Stomach (tissue), 19 donors: ENCODE measurements at places on chromosomes 2 and 18. TPM values are rescaled to one million over a fixed set of nuclear protein-coding genes. Genes with fewer than 3 reads are reported as not detected.

- H3K27me3 ChIP-seq = no peaks in the 10 kb centered on the region
- no peak overlapping the region for H3K27ac ChIP-seq
- DNase-seq = no peak
- no peak overlapping the region for H3K4me3 ChIP-seq
- no peaks in the 10 kb centered on the region for H3K36me3 ChIP-seq
These were observed 107.9 kb downstream of the ALPK2 start for GRCh38 chr18:58520969-58521368.

GPR75 gene
- total RNA-seq = 9.4 TPM

RGPD3 gene
- 0.55 TPM for total RNA-seq

DNA sequence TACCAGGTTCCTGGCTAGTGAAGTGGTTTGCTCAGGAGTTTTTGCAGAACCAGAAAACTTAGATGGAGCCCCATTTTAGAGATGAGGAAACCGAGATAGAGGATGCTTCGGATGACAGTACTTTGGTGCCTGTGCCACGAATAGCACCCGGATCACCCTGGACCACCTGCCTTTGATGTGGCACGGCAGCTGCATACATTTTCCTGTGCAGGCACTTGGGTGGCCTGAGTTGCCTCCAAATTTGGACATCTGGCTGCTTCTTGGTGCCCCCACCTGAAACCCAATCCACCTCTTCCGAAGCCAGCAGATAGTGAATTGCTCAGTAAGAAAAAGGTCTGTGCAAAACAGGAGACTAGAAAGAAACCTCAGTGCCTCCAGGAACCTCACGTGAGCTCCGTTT, 140.6 kb upstream of the ID2 start:
- peaks cover 27% of the 10 kb centered on the region for H3K4me1 ChIP-seq
- no peak for DNase-seq
- no peaks in the 10 kb centered on the region for H3K27me3 ChIP-seq
- H3K27ac ChIP-seq = no peak overlapping the region
- no peaks in the 10 kb centered on the region for H3K36me3 ChIP-seq
- H3K4me3 ChIP-seq = no peak overlapping the region

GRCh38 chr18:35508030-35508429, 10.3 kb upstream of the INO80C start:
- H3K27ac ChIP-seq = no peak overlapping the region
- no peak overlapping the region for H3K4me3 ChIP-seq
- H3K27me3 ChIP-seq = no peaks in the 10 kb centered on the region
- H3K36me3 ChIP-seq = no peaks in the 10 kb centered on the region
- H3K4me1 ChIP-seq = no peaks in the 10 kb centered on the region

DNA sequence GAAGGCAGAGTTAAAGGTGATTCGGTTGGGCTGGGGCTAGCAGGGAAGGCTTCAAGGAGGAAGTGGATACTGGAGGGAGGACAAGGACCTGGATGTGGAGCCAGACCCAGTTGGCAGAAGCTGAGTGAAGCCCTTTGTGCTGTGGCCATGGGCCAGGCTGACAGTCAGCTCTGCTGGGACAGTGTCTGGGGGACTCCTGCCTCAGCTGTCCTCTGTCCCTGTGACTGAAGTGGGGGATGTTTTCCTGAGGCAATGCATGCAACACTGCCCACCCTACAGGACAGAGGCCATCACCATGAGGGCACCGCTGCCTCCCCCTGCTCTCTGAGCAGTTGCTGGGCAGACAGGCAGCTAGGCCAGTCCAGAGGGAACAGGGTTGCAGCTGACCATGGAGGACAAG, 40.0 kb downstream of the ST8SIA5 start:
- H3K27ac ChIP-seq = no peak overlapping the region
- no peak for DNase-seq
- no peaks in the 10 kb centered on the region for H3K27me3 ChIP-seq
- no peaks in the 10 kb centered on the region for H3K4me1 ChIP-seq
- H3K36me3 ChIP-seq = no peaks in the 10 kb centered on the region

TRIM43 gene
- total RNA-seq = not detected

TMEM169 gene
- total RNA-seq = not detected

DNA sequence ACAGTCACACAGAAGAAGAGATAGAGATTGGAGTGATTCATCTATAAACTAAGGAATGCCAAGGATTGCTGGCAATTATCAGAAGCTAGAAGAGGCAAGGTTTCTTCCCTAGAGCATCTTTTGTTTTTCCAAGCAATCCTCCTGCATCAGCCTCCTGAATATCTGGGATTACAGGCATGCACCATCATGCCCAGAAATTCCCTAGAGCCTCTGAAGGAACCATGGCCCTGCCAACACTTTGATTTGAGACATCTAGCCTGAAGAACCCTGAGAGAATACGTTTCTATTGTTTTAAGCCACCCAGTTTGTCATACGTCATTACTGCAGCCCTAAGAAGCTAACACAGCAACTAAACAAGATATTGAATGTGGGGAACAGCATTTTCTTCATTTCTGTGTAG, 525.0 kb downstream of the ERBB4 start:
- H3K27ac ChIP-seq = no peak overlapping the region
- no peak overlapping the region for H3K4me3 ChIP-seq
- no peak for DNase-seq
- no peaks in the 10 kb centered on the region for H3K4me1 ChIP-seq
- H3K27me3 ChIP-seq = no peaks in the 10 kb centered on the region
- H3K36me3 ChIP-seq = no peaks in the 10 kb centered on the region

- no peak overlapping the region for H3K27ac ChIP-seq
- H3K4me1 ChIP-seq = no peaks in the 10 kb centered on the region
- DNase-seq = no peak
- H3K27me3 ChIP-seq = no peaks in the 10 kb centered on the region
These were observed 43.6 kb downstream of the ADD2 start for GRCh38 chr2:70724366-70724765.

GPN1 gene
- 68.7 TPM for total RNA-seq

DNA sequence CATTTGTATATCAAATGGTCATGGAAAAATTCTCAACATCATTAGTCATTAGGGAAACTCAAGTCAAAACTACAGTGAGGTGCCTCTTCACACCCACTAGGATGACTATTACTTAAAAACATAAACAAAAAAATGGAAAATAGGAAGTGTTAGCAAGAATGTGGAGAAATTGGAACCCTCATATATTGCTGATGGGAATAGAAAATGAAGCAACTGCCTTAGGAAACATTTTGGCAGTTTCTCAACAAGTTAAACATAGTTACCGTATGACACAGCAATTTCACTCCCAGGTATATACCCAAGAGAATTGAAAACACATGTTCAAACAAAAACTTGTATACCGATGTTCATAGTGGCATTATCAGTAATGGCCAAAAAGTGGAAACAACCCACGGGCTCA, 18.1 kb upstream of the CYP26B1 start:
- H3K4me3 ChIP-seq = no peak overlapping the region
- H3K27ac ChIP-seq = no peak overlapping the region
- DNase-seq = no peak

UGT1A3 gene
- total RNA-seq = 9.0 TPM

- peak; percentile 50 for DNase-seq
- no peaks in the 10 kb centered on the region for H3K4me1 ChIP-seq
- H3K4me3 ChIP-seq = no peak overlapping the region
- peaks cover 5% of the 10 kb centered on the region for H3K27me3 ChIP-seq
These were observed 15.7 kb downstream of the GPR35 start for GRCh38 chr2:240640939-240641338.

LINC00305 gene
- not detected for total RNA-seq

CARF gene
- 16.5 TPM for total RNA-seq

DNA sequence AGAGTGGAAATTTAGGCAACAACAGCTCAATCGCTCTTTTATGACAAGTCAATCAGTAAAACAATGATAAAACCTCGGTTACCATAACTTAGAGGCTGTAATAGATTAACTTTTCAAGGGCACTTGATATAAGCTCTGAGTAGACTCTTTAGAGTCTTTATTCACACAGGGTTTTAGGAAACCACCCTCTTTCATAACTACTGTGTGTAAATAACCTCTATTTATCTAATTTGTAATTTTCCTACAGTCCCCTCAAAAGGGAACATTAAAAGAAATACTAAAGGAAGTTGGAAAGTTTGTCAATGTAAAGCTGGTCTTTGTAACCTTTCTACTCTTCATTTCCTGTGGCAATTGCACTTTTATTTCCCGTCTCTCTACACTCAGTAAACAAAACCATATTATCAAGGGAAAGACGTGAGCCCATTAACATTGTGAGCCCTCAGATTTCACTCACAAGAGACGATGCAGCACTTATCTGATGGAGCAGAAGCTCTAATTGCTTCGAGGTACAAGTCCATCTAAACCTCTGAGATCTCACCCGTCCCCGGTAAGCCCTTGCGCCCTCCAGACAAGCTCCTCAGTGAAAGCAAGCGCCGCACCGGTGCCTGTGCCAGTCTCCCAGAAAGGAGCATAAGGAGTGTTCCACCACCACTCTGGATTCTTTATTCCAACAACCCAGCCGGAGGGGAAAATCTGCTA, 1.1 kb upstream of the HOXD1 start:
- H3K27ac ChIP-seq = peak overlapping the region; percentile 39
- peak overlapping the region; percentile 68 for H3K4me3 ChIP-seq
- no peak for DNase-seq
- H3K4me1 ChIP-seq = peaks cover 31% of the 10 kb centered on the region

- H3K4me3 ChIP-seq = no peak overlapping the region
- H3K27ac ChIP-seq = no peak overlapping the region
- H3K36me3 ChIP-seq = no peaks in the 10 kb centered on the region
- H3K27me3 ChIP-seq = no peaks in the 10 kb centered on the region
- H3K4me1 ChIP-seq = no peaks in the 10 kb centered on the region
- DNase-seq = no peak
These were observed 422.5 kb upstream of the CRIM1 start for GRCh38 chr2:35933031-35933430.

DNA sequence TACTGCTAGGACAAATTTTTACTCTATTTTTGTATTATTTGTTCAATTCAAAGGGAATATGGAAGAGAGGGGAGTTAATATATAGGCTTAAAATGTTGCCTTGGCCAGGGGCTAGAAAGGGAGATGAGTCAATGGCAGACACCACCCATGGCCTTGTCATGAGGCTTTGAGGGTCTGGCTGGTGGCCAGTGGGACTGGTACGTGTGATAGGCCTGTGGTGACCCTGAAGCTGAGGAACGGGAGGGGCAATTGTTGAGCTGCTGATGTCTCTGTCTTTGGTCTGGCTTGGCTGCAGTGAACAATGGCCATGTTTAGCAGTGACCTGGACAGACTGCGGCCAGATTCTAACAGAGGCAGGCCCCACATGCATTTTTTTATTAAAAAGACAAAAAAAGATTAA, 18.5 kb downstream of the GKN1 start:
- no peaks in the 10 kb centered on the region for H3K27me3 ChIP-seq
- no peaks in the 10 kb centered on the region for H3K36me3 ChIP-seq
- DNase-seq = no peak

RFX8 gene
- not detected for total RNA-seq

- H3K27me3 ChIP-seq = no peaks in the 10 kb centered on the region
- peaks cover 27% of the 10 kb centered on the region for H3K36me3 ChIP-seq
- peaks cover 23% of the 10 kb centered on the region for H3K4me1 ChIP-seq
- H3K4me3 ChIP-seq = peak overlapping the region; percentile 81
These were observed 874 bp downstream of the NDUFAF7 start for GRCh38 chr2:37232131-37232933.

IL36B gene
- total RNA-seq = not detected

DNA sequence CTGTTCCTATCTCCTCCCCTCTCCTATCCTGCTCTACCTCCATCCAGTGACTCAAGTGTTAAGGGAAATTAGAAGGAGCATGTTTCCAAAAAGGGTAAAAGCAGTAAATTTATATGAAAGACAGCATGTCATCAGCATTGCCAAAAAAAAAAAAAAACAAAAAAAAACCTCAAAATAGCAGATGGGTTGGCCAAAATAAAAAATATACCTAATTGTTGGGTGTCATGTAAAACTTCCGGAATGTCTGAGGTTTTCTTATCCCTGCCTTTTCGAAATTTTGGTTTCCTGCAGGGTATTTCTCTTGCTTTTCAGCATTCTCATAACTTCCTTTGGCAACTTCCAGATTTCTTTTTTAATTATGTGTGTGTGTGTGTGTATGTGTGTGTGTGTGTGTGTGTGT, 241.6 kb upstream of the FN1 start:
- no peaks in the 10 kb centered on the region for H3K27me3 ChIP-seq
- H3K4me3 ChIP-seq = no peak overlapping the region
- no peak overlapping the region for H3K27ac ChIP-seq
- no peaks in the 10 kb centered on the region for H3K36me3 ChIP-seq
- H3K4me1 ChIP-seq = no peaks in the 10 kb centered on the region

DNA sequence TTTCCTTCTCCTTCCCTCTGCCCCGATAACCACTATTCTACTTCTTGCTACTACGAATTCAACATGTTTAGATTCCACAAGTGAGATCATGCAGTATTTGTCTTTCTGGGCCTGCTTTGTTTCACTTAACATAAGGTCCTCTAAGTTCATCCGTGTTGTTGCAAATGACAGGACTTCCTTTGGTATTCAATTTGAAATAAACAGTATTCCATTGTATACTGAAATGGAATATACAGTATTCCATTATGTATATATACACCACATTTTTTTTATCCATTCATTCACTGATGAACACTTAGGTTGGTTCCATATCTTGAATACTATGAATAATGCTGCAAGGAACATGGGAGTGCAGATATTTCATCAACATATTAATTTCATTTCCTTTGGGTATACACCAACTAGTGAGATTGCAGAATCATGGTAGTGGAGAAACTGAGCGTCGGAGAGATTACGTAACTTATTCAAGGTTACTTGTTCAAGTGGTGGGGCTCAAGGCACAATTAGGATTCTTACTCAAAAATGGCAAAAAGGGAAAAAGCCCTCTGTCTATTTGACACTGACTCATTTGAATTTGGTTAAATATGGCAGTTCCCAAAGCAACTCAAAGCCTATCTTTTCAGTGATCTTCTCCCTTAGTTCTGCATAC, 85.1 kb downstream of the CHN1 start:
- H3K36me3 ChIP-seq = no peaks in the 10 kb centered on the region
- H3K27me3 ChIP-seq = no peaks in the 10 kb centered on the region
- no peak overlapping the region for H3K4me3 ChIP-seq
- no peaks in the 10 kb centered on the region for H3K4me1 ChIP-seq

RGPD8 gene
- 29.9 TPM for total RNA-seq

C2orf66 gene
- not detected for total RNA-seq

SERPINB3 gene
- total RNA-seq = not detected

DNA sequence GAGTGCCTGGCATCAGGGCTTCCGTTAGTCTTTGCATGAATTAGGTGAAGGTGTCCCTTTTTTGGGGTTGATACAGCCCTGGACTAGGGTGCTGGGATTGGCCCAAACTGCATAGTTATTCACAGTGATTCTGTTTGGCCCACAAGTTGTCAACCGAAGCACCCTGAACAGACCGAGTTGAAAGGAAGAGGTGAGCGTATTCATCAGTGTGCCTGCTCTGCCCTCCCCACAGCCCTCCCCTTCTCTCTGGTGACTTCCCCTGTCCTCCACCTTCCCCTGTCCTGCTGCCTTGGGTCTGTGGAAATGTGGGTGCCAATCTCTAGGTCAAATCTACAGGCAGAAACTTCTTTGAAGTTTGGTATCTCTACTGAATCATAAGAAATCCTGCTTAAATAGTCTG, 330.5 kb downstream of the DYSF start:
- H3K4me1 ChIP-seq = peaks cover 9% of the 10 kb centered on the region
- H3K36me3 ChIP-seq = no peaks in the 10 kb centered on the region
- H3K27me3 ChIP-seq = no peaks in the 10 kb centered on the region

FEV gene
- not detected for total RNA-seq

GRCh38 chr2:182897137-182897536, 30.7 kb upstream of the FRZB start:
- H3K4me1 ChIP-seq = no peaks in the 10 kb centered on the region
- H3K4me3 ChIP-seq = no peak overlapping the region
- no peaks in the 10 kb centered on the region for H3K27me3 ChIP-seq
- no peak overlapping the region for H3K27ac ChIP-seq

- no peaks in the 10 kb centered on the region for H3K4me1 ChIP-seq
- no peaks in the 10 kb centered on the region for H3K27me3 ChIP-seq
- no peak for DNase-seq
- H3K4me3 ChIP-seq = no peak overlapping the region
These were observed 290.3 kb downstream of the CNTNAP5 start for GRCh38 chr2:124315221-124315880.

MAPRE3 gene
- total RNA-seq = 19.9 TPM

CNGA3 gene
- 6.4 TPM for total RNA-seq
